ENCODE measurements at places on chromosomes 13 and 19.
A peak's percentile ranks its signal among the peaks of the same experiment; 100 is the strongest.

- peak; percentile 43 for DNase-seq
Measured at GRCh38 chr19:15379999-15380647, 536 bp upstream of the AKAP8 start.

GRCh38 chr13:113315992-113316391 lies 19.0 kb downstream of the LAMP1 start:
- no peak for DNase-seq

DNA sequence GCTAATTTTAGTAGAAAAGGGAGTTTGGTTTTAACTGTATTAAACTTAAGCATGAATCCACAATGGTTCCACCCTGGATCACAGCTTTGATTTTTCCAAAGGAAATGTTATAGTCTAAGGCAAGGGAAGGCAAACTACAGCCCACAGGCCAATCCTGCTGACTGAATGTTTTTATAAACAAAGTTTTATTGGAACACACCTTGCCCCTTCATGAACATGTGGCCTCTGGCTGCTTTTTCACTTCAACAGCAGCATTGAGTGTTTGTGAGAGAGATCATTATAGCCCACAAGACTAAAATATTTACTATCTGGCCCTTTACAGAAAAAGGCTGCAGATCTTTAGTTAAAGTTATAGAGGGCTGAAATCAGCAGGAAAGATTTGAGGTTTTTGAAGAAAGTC lies 198.7 kb downstream of the IRS2 start:
- no peak for DNase-seq

- DNase-seq, result no peak
Measured at GRCh38 chr13:94659598-94659946, 52.8 kb downstream of the SOX21 start.

DNA sequence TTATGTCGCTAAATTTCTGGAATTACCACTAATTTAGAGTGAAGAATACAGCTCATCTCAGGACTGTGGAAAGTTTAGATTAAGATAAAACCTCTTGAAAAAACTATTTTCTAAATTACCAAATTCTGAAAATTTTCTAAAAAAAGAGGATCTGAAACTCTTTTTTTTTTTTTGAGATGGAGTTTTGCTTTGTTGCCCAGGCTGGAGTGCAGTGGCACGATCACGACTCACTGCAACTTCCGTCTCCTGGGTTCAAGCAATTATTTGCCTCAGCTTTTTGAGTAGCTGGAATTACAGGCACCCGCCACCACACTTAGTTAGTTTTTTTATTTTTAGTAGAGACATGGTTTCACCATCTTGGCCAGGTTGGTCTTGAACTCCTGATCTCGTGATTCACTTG lies 16.6 kb upstream of the ZNF253 start:
- DNase-seq, result no peak

DNA sequence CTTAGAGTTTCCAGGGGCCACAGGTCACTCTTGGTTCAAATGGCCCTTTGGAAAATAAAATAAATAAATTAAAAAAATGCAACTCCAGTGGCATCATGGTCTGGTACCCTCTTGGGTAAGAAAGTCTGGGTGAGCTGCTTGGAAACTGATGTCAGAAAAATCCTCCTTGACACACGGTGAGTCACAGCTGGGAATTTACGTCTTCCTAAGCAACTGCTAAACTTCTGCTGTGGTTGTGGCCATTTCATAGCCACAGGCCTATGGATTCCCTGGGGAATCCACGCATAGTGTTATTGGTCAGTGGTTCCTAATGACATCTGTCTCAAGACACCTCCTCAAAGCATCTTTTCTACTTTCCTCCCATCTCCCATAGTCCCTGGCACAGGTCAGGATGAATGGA lies 220.8 kb downstream of the COG6 start:
- peak; percentile 70 for DNase-seq

GRCh38 chr19:2411709-2412108 lies 15.7 kb downstream of the TIMM13 start:
- no peak for DNase-seq

DNA sequence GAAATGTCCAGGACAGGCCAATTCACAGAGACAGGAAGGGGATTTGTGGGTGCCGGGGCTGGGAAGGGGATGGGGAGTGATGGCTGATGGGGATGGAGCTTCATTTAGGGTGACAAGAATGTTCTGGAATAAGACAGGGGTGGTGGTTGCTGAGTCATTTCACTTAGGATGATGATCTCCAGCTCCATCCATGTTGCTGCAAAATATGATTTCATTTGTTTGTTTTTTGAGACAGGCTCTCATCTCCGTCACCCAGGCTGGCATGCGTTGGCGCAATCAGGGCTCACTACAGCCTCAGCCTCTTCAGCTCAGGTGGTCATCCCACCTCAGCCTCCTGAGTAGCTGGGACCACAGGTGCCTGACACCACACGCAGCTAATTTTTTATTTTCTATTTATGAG lies 3.1 kb upstream of the JSRP1 start:
- no peak for DNase-seq

DNA sequence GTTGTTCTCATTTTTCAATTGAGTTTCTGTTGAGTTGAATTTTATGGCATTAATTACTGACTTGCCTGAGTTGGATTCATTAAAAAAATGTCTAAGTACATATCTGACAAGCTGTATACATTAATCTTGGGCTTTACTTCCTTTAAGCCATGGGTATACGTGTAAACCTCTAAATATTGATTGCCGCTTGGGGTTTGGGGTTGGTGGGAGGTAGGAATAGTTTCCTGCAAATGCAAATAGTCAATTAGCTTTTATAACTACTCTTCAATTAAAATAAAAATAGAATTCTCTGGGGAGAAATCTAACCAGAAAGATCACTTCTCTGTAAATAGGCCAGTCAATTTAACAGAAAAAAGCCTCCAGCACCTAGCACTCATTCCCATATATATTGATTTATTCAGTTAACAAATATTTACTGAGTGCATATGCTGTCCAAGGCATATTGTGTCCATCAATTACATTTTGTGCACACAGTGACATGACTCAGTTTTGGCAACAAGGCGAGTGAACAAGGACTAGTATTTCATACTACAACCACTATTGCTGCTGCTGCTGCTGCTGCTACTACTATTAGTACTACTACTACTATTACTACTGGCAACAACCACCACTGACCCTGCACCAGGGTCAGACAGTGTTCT lies 306.8 kb downstream of the RFC3 start:
- no peak for DNase-seq
